Ovary (tissue), 10 donors: ENCODE measurements at places on chromosomes 2 and 18.
A peak's percentile ranks its signal among the peaks of the same experiment; 100 is the strongest.

DNA sequence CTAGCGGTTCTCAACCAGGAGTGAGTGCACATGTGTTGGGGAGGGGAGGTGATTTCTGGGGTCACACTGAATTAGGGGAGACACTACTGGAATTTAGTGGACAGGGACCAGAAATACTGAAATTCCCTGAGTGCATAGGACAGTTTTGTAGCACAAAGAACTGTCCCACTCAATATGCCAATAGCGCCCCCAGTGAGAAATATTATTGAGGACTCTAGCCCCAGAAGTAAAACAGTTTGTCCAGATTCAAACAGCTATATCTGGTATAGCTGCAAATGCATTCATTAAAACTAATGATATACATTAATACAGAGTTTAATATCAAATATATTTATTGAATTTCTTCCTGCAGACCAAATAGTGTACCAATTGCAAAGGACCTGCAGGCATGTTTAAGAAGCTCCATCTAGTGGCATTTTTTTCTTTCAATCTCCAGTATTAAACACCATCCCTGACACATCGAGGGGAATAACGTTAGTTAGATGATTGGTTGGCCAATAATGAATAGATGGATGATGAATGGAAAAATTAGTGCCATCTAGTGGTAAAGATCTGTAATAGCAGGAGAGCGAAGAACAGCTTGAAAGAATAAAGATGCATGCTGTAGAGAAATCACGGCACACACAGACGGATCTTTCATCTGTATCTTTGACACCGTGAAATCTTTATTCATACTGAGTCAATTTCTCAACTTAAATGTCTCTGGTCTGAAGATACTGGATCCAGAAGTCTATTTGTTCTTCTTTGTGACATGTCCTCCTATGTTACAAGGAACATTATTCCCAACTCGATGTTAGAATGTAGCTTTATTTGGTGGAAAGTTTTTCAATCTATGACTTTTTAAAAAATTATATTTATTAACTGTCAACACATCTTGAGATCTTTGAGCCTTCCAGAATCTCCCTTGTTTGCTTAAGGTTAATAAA is 62.5 kb downstream of the DHRS9 start:
- no peak for DNase-seq

GRCh38 chr18:74563999-74564398 is 29.7 kb downstream of the CNDP1 start:
- no peak for DNase-seq

DNA sequence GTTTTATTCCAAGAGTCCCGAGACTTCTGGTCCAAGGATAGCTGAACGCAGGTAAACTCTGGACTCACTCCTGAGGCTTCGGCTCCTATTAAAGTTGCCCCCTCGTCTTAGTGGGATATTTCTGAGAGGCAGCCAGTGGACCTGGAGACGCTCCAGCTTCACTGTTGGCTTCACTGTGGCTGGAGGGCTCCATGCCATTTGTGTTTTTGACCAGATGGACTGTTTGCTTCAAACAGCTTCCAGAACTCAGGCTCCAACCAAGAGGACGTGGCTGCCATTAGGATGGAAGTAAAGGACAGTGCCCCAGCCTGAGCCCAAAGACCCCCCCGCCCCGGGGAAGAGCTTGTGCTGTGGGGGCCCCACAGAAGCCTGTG is 94.4 kb upstream of the LDAH start:
- DNase-seq: no peak

- DNase-seq: no peak
These were observed 398.2 kb downstream of the ADCYAP1 start for GRCh38 chr18:1302861-1303260.

GRCh38 chr18:9919564-9920232 is 5.9 kb downstream of the VAPA start:
- DNase-seq: no peak

GRCh38 chr2:33786881-33787280 is 187.8 kb upstream of the FAM98A start:
- no peak for DNase-seq

- no peak for DNase-seq
These were observed 6.4 kb upstream of the SLC8A1 start for GRCh38 chr2:40458271-40458794.

DNA sequence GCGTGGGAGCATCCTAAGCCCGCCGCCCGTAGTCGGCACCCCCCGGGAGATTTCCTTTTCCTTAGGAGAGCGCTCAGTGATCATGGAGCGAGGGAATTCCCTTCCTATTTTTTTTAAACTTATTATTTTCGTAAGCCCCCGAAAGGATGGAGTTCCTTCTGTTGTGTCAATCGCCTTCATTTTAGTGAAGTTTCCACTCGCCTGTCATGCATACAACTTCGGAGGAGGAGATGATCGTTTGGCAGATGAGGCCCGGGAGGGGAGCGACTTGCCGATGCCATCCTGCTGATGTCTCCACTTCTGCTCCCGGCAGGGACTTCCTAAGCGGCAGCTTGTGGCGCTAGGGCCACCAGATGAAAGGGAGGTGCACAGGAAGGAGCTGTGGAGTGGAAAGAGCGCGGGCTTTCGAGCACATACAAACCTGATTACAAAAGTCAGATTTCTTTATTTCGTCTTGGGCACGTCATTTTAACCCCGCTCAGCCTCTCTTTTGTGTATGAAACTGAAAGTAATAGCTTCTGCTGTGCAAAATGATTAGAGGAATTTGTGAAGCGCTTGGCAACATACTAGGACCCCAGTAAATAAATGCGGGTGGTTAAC is at the start of gene ADGRF3:
TSS of gene ADGRF3 (minus strand) at position 336 of the 600 bp plus-strand sequence. CDS start 555 bp downstream, outside the sequence.
- peak; percentile 51 for DNase-seq

DNA sequence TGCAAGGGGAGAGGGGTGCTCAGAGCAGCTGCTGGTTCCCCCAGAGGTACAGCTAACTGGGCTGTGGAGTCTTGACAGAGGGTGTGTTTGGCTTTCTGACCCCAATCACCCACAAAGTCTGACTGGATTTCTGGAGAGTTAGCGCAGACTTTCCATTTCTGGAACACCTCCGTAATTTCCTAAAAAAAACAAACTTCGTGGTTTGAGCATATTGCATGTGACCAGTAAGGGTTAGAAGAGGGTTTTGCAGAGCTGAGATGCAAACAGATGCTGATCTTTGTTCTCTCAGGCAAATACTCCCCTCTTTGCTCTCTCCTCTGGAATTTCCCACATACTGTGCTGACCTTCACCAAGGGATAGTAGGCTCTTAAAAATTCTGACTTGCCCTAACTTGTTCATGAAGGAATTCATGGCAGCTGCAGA is 44.5 kb upstream of the TMEM247 start:
- DNase-seq: no peak

DNA sequence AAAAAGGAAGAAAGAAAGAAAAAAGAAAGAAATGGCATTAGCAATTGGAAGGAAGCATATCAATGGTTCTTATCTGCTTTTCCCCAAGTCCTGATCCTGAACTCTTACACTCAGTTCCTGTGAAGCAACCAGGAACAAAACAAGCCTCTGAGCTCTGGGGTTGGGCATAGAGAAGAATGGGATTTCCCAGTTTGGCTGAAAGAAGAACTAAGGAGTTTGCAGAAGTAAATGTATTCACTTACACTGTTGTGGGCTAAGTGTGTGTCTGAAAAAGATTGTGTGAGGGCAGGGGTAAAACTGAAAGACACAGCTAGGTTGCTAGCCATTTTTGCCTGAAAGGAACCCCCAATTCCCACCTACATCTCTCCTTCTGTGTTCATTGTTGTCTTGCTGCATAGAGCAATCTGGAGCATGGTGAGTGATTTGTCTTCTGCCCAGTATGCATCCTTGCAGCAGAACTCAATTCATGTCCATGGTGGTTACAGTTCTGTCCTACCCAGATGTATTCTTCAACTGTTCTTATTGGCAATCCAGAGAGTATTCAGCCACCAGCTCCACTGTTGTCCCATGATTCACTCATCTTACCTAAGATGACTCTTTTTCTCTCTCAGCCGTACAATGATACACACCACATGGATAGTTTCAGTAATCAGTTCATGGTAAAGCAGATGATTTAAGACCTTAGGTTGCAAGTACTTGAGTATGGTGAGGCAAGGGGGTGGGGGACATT is 348.7 kb downstream of the ARHGAP15 start:
- no peak for DNase-seq

DNA sequence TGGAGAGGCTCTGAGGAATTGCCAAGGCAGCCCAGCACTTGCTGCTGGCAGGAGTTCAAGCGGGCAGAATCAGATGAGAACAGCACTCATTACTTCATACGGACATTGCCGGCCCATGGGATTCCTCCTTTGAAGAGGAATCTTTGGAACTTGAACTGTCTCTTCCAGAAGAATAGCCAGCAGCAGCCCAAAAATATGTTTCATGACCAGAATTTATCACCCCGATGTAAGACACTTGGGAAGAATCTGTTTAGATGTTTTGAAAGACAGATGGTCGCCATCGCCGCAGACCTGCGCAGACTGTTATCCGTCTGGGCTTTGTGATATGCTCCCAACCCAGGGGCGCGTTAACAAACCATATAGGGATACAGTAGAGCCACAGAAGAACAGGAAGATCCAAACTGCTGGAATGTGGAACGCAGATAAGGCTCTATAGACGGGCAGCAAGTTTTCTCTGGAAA is 3.7 kb upstream of the ADI1 start:
- peak; percentile 42 for DNase-seq

- no peak for DNase-seq
These were observed 65.8 kb downstream of the INO80D start for GRCh38 chr2:206020171-206020570.

DNA sequence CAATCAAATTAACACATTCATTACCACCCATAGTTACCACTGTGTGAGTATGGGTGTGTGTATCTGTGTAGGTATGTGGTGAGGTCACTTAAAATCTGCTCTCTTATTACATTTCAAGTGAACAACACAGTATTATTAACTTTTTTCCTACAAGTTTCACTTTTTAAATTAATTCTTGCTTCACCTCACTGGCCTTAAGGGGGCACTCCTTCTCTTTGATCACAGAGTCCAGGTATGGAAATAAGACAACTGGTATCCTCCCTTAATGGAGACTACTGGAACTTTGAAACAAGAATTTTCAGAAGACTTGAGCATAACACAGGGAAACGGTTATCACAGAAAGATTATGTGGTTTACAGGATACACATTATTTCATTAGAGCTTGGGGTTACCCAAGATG is 255.8 kb downstream of the ASXL3 start:
- no peak for DNase-seq

DNA sequence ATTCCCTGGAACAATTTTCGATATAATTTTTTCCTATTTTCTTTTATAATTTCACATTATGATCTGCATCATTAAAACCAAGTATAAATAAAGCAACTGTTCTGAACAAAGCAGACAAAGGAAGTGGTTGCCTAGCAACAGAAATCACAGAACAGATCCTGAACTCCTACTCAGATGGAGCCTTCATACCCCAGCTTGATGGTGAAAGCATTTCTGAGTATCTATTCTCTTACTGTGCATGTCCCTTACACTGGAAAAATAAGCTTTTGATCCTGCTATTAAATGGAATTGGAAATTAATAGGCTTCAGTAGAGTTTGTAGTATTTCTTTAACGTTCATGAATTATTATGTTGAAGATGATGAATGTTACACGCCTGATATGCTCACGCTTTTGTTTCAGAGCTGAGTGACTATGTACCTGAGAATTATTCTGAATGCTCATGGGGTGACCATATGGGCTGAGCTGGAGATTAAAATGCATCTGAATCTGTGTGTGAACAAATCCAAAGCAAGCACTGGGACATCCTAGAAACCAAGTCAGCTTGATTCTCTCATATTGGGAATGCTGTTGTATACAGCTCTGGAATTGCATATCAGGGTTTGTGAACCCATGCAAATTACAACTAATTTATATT is 254.0 kb downstream of the KCNJ3 start:
- no peak for DNase-seq

DNA sequence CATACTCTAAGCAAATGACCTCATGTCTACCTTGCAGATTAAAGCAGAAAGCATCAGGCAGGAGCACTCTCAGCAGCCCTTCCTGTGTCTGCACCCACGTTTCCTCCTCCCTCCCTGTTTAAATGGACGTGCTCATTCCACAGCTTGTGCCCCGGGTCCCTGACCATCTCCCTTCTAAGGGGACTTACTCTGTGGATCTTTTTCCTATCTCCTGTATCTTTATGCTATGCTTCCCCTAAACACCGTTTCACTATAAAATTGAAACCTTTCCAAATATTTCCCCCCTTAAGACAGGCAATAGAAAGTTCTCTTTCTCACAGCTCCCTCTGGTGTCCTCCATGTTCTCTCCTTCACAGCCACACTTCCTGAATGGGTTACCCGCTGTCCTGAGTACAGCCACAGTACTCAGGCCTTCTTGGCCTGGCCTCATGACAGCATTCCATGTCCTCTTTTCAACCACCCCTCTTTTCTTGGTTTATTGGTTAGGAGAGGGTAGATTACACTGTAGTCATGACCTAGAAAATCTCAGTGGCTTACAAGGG is 41.1 kb downstream of the TMEM185B start:
- no peak for DNase-seq

DNA sequence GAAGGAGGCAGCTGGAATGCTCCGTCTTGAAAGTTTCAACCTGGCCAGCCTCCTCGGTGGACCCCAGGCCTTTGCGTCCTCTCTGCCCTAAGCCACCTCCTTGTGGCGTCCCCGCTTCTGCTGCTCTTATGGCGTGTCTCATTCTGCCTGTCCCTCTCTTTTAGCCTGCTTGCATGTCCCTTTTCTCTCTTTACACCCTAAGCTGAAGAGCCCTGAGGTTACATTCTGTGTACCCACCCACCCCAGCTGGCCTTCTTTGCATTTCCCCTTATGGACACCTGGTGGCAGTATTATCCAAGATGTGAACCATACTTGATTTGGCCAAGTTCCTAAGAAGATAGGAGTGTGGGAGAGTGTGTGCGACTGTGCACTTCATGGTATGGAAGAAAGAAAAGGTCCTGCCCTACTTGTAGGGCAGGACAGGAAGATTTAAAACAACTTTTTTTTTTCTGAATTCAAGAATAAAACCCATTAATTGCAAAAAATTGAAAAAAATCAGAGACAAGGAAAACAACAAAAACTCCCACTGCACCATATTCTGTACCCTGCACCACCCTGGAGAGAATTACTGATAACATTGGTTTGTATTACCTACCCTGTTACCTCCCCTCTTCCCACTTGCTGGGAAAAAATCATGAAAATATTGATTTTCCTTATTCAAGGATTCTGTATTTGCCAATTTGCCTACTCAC is 77.4 kb downstream of the DYSF start:
- DNase-seq: no peak

DNA sequence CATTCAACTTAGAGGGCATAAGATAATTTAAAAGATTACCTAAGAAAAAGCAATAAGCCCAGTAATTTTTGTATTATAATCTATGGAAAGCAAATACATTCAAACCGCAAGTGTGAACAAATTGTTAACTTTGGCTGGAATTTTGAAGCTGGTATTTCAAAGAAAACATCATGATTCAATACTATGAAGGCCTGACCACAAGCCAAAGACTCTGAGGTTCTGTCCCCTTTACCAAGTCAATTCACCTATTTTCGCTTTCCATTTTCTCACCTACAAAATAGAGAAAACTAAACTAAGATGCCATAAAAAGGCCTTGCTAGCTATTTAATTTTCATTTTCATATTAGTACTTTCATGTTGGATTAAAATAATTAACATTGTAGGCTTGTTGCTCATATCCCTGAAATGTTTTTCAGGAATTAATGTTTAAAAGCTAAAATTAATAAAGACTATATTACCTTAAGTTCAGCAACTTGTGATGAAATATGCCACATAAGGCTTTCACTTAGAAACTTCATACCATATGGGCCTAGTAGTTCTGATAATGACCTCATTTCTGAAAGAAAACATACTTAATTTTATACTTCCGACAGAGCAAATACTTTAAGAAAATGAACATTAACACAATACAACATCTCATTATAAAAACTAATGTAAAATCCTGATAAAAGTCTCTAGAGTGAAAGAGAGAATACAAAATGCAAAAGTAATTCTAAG is 85.7 kb upstream of the FRZB start:
- DNase-seq: no peak
